GM20000 (cell line): ENCODE measurements at places on chromosomes 2 and 18.

- DNase-seq: no peak
Measured at GRCh38 chr2:124149571-124149970, 124.5 kb downstream of the CNTNAP5 start.

GRCh38 chr18:78719821-78720220, 259.8 kb upstream of the SALL3 start:
- DNase-seq: no peak

DNA sequence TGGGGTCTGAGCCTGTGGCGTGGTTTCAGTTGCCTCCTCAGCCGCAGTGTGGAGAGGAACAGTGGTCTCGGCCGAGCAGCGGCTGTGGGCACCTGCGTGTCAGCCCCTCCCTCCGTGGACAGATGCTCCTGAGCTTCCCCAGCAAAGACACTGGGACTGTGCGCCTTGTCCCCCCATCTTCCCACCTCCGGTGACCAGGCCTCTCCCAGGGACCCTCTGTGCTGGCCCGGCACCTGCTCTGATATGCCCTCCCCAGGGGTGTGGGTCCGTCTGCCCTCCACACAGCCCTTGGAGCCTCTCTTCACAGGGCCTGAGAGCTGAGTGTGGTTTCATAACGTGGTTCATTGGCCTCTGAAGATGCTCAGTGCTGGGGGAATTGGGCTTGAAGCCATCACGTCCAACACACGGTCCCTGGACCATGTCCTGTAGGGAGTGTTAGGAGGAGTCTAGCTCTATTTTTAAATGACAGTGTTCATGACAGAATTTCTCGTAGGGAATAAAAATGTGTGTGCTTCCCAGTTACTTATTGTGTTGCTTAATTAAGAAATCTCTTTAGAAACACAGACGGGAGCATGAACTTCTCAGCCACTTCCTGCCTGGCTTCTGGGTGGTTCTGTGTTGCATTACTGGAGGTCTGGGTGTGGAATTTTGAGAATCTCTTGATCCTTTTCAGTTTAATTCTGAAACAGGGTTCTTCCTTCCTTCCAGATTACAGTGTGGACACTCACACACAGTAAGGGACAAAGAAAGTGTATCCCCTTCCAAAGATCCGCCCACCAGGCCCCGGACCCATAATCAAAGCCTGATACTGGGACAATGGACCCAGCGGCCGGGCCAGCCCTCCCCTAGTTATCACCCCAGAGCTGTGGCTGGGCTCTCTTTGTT, 110.7 kb downstream of the NFATC1 start:
- no peak for DNase-seq

DNA sequence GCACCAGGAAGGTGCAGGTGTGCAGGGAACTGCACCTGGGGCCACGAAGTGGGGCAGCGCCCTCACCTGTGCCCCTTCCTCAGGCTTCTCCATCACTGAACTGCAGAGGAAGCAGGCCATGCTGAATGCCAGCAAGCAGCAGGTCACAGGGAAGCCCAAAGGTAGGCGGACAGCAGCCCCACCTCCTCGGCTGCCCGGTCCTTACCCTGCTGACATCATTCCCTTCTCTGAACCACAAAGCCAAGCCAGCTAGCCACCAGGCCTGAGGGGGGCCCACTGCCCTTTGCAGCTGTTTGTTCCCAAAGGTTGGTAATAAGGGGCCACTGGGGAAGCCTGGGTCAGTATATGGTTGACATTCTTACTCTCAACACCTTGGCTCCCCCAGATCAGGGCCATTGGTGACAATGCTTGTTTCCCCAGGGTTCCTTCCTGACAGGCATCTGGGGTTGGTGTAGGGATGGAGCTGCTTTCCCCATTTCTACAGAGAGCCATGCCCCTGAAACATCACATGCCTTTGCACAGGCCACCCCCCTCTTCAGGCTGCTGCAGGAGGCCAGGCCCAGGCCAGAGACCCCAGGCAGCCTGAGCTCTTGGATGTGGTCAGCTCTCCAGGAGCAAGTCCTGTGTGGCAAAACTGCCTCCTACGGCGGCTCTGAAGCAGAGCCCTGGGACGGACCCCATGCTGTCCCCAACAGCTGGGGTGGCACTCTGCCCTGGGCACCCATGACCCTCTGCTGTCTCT, 47.8 kb downstream of the FAM168B start:
- no peak for DNase-seq

- DNase-seq: no peak
Measured at GRCh38 chr2:46225150-46225625, 72.0 kb upstream of the EPAS1 start.

DNA sequence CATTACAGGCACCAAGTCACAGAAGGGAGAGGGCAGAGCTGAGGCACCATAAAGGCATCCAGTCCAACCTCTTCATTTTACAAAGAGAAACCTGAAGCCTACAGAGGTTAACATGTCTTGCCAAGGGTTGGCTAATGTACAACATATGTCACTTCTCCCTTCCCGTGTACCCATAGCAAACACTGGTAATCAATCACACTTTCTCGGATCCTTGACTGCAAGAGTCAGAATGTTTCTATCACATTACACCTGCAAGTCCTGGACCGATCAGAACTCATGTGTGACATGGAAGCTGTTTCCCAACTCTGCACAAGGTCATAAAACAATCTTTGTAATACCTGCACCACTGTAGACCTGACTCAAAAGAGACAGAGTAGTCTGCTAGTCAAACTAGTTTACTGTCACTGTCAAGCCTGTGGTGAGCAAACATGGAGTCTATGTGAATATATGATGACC, 6.0 kb downstream of the ANKRD44 start:
- no peak for DNase-seq

DNA sequence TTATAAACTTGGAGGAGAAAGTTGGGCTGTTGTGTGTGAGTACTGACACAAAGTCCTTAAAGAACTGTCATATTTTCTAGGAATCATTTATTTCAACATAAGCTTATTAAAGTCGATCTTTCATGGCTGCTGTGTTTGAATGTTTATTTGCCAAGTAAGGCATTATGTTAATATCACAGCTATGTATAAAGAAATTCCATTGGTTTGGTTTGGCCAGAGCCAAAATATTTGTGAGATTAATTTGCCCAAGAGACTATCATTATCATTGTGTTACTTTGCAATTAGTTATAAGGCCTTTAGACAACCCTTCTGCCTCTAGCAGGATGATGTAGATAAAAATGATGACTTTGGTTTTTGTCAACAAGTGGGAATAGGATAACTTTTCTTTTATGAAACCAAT, 240.6 kb upstream of the NT5C1B start:
- no peak for DNase-seq

DNA sequence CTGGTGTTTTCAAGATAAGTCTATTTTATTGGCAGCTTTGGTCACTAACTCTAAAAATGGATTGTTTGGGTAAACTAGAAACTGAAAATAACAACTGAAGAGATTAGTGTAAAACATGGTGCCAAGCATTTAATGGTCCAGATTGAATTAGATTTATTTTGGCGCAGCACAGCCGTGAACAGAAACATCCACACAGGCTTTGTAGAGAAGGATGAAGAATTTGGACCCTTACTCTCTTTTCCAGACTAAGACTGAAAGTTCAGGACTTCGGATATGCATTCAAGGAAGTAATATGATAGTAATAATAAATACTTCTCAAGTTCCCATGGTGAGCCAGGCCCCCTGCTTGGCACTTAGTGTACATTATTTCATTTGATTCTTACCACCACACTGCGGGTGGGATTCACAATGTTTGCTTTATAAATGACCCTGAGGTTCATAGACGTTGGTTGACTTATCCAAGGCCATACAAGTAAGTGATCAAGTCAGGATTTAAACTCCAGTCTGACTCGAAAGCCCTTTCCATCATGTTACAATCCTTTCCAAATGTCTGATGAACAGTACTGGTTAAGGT, 54.2 kb upstream of the ITGB6 start:
- no peak for DNase-seq
